ENCODE measurements at places on chromosomes 11 and 22.

GRCh38 chr11:96221244-96222070 is 121.5 kb downstream of the MAML2 start:
- no peak for DNase-seq

DNA sequence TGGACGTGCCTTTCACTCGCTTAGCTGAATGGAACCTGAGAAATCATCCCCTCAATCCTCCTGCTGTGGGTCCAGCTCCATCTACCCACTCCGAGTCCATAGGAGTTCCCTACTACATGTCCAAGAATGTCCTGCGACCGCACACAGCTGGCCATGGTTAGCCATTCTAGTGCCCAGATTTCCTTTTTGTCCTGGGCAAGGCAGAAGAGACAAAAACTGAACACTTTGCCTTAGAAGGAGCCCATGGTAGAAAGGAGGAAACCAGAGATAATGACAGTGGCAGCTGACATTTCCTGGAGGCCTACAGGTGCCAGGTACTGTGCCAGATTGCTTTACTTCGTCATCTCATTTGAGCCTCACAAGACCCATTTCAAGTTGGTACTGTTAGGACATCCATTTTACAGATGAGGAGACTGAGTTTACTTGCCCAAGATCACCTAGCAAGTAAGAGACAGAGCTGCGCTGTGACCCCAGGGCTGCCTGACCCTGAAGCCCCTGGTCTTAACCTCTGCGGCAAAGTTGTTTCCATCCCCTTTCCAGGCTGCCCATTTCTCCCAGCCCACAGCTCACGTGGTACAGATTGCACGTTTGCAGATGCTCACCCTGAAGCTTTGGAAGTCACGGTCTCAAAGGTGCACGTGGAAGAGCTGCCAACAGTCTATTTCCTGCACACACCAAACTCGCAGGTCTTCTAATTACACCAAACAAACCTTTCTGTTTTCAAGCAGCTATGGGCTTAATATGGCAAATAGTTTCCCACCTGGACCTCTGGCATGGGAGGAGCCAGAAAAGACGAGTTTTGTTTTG is 112.7 kb downstream of the ZBTB16 start:
- DNase-seq = no peak

GRCh38 chr11:117792241-117792640 is 4.8 kb downstream of the DSCAML1 start:
- DNase-seq = no peak

DNA sequence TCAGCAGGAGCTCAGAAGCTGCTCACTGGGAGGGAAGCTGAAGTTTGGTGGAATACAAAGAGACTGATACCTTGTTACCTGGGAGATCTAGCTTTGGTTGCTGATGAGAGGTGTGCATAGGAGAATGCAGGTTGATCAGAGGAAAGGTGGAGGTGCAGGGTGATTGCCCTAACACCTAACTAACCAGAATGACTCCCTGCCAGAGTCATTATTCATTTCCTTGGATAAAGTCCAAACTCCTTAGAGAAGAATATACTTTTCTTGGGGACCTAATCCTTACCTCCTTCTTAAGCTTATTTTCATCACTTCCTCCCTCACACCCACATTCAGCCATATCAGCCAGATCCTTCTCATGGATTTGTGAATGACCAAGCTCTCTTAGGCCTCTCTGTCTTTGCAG is 814.2 kb upstream of the TENM4 start:
- no peak for DNase-seq

DNA sequence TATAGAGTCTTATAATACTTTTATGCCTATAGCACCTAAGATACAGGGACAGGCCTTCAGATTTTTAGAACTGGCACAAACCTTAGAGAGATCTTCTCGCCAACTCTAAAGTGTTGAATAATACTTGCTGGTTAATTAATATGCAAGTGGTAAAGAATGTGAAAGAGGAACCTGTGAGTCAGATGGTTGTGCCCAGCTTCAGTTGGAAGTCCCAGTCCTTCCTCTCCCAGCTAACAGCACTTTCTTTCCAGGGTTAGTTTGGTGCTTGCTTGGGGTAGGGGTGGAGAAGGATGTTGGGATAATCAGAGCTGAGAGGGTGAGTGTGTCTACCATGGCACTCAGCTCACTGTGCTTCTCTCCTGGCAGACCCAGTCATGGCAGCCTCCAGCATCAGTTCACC is 4.9 kb upstream of the TMEM132A start:
- no peak for DNase-seq

DNA sequence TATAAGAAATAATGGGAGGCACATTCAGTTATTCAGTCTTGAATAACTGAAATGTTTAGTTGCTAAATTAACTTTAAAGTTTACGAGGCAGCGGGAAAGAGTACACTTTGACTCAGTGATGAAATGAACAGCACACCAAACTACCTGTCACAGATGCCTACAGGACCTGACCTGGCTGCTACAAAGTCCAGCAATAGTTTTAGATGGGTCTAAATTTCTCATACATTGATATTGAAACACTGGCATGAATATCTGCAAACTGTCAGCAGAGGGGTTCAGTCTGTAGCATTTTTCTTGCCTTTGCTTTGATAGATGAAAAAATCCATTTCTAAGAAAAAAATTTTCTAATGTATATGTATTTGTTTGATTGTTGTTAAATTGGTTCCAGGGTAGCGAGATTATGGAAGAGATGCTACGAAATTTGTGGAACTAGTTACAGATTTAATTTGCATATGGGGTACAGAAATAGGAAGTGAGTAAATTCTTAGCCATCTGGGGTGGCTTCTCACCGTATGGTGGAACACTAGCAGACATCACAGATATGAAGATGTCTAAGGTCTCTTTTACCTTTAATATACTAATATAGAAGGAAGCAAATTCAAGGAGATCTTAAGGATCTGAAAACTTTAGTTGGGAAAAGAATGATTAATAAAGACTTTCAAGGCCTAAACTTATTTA is 20.8 kb upstream of the GAB2 start:
- DNase-seq = no peak

DNA sequence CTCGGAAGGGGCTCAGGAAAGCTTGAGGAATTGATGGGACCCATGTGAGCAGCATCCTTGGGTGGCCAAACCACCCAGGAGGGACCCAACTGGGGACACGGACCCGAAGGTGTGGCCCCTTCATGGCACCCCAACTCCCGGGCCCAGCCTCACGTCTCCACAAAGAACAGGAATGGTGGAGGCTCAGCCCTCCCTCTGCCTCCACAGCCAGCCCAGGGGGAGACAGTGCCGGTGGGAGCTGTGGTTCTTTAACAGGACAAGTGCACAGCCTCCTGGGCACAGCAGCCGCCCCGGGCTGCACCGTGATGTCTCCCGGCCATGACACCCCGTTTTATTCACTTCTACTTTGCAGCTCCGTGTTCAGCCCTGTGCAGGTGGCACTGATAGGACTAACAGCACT is 587.2 kb downstream of the BRD1 start:
- DNase-seq = no peak

GRCh38 chr11:102306048-102306597 is 11.2 kb upstream of the BIRC3 start:
- DNase-seq = no peak

DNA sequence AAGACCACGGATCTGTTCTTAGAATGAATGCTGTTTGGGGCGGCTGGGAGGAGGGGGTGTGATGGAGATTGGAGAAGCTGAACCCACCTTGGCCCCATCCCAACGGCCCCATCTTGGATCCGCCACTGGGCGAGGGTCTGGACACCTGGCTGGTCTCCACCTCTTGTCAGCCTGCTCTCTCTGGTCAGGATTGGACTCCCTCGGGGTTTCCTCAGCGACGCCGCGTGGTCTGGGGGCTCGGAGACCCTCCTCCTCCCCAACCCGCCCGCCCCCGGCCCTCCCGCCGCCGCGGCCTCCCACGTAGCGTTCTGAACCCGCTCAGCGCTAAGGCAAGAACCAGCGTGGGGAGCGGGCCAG is 4.3 kb upstream of the FLI1 start:
- DNase-seq = no peak

DNA sequence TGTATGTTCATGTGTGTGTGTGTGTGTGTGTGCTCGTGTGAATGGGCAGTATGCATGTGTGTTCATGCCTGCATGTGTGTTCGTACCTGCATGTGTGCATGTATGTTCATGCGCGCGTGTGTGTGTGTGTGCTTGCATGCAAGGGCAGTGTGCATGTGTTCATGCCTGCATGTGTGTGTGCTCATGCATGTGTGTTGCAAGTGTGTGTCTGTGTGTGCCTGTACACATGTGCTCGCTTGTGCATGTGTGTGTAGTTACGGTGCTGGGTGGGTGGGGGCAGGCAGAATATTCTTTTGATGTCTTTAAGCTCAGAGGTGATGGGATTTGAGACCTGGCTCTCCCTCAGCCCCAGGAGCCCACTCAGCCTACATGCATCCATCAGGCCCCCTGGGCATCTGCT is 822.1 kb downstream of the BRD1 start:
- no peak for DNase-seq

DNA sequence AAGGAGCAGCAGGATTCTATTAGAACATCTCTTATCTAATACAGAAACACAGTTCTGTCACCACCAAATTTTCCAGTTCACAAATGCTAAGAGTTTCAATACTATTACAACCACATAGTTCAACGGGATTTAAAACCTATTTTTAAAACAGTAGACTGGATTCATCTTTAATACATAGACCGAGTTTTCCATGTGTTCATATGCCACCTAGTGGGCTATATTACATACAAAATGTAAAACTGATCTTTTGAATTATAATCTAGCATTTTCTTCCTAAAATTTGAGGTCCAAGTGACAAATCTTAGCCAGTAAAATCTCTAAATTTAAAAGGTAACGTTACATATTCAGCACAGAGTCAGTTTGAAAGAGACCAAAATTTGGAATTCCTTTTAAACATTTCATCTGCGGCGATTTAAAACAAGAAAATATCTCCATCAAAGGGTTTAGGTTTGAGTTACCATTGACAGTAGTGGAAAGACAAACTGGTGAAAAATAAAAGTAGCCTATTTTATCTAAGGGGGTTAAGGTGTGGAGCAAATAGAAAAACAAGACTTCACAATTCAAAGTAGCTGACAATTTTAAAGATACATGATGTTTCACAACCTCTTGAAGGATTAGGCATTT is 269.3 kb upstream of the MPPED2 start:
- DNase-seq = no peak

- DNase-seq = no peak
Observed at GRCh38 chr11:19705936-19706335, 6.7 kb upstream of the NAV2 start.

- DNase-seq = no peak
Observed at GRCh38 chr11:9653871-9654270, 10.0 kb upstream of the SWAP70 start.

DNA sequence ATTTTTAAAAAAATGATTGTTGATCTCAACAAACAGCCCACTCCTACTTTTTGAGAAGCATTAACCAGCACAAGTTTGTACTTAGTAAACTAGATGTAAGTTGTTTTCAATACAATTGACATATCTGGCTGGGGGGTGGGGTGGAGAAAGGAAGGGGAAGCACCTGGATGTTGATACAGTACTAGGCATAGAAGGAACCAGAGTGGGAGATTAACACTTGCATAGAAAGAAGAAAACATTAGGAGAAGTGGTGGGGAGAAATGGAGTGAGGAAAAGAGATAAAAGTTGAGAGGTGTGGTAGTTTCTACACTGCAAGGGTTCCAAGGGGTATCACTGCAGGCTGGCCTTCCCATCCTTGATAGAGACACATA is 10.6 kb upstream of the GAB2 start:
- no peak for DNase-seq

- DNase-seq = no peak
Observed at GRCh38 chr11:106683435-106683834, 334.8 kb downstream of the GUCY1A2 start.

DNA sequence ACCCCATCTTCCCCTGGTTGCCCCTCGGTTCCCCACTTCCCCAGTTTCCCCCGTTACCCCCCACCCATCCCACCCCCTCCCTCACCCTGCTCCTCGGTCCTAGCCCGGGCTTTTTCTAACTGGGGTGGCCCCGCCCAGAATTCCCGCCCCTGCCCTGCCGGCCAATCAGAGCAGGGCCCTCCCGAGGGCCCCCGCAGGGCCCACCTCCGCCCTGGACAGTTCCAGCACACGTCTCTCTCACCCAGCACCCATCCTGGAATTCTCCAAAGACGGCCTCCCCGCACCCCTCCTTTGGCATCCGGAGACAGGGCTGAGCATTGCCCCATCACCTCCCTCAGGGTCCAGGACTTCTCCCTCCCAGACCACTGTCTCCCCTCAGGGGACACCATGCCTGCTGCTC is at the start of gene H19:
H19 (minus strand) TSS at position 88 of the 400 bp plus-strand sequence.
- no peak for DNase-seq

GRCh38 chr11:114258696-114259095 is 37.5 kb upstream of the NNMT start:
- no peak for DNase-seq

- no peak for DNase-seq
Observed at GRCh38 chr22:26273011-26273675, 103.9 kb downstream of the SEZ6L start.

DNA sequence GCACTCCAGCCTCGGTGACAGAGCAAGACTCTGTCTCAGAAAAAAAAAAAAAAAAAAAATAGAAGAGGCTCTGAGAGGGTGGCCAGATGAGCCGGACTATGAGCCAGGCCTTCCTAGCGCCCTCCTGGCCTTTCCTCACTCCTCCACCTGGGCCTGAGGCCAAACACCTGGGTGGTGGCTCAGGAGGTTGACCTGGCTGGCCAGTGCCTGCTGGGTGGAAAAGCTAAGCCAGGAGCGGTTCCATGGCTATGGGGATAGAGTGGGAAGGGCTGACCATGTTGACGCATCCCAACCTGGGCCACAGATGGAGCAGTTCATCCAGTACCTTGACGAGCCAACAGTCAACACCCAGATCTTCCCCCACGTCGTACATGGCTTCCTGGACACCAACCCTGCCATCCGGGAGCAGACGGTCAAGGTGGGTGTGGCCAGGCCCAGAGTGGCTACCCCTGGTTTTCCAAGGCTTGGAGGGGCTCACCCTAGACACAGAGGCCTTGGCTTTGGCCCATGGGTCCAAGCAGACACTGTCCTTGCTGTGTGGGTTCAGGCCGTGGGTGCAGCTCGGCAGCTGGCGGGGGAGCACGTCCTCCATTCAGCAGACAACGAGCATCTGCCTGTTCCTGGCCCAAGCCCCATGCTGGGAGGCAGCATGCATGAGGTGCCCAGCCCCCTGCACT is 7.6 kb downstream of the SCYL1 start:
- no peak for DNase-seq

DNA sequence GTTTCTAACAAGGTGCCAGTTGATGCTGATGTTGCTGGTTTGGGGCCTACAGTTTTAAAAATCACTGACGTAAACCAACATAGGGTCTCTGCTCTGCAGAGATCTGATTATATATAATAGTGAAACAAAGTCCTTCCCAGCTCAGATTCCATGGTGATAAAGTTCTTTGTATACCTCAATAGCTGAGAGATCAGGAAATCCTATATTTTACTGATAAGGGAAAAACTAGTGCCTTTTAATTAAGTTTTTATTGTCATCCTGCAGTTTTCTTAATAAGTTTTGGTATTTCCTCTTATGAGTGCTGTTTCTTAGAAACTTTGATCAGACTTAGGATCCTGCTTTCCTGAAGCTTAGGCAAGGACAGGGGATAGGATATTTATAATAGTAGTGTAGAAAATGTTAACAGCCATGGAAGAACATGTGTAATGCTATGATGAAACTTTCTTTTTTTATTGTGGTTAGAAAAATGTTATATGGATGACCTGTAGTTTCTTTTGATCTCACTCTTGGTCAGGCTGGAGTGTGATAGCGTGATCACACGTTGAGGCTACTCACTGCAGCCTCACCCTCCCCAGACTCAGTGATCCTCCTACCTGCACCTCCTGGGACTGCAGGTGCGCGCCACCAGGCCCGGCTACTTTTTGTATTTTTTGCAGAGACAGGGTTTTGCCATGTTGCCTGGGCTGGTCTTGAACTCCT is 14.1 kb downstream of the CAPRIN1 start:
- no peak for DNase-seq

Measured in iPS DF 6.9 (cell line).